ENCODE measurements at places on chromosomes 11 and 22. TPM values are rescaled to one million over a fixed set of nuclear protein-coding genes. Genes with fewer than 3 reads are reported as not detected.

Gene FAM227A
- 0.22 TPM for total RNA-seq

Gene OR51B2
- not detected for total RNA-seq

GRCh38 chr11:115912484-115912945 is 408.3 kb upstream of the CADM1 start:
- DNase-seq, result no peak

GRCh38 chr11:35223371-35223796 is 84.4 kb downstream of the CD44 start:
- DNase-seq, result no peak

DNA sequence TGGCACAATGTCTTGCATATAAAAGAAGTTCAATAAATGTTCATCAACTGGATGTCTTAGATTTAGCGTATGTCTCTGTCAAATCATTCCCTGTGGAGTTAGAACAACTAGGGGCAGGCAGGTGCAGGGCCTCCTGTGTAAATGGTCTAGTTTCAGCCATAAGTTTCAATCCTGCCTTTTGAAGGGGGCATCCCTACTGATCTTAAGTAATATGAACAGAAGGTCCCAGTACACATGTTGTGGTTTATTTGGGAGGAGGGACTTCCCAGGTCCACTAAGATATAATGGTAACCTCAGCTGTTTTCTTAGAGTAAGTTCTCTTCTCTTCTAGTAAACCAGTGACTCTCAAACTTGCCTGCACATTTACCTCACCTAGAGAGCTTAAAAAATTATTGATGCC is 19.8 kb downstream of the TTC12 start:
- no peak for DNase-seq

DNA sequence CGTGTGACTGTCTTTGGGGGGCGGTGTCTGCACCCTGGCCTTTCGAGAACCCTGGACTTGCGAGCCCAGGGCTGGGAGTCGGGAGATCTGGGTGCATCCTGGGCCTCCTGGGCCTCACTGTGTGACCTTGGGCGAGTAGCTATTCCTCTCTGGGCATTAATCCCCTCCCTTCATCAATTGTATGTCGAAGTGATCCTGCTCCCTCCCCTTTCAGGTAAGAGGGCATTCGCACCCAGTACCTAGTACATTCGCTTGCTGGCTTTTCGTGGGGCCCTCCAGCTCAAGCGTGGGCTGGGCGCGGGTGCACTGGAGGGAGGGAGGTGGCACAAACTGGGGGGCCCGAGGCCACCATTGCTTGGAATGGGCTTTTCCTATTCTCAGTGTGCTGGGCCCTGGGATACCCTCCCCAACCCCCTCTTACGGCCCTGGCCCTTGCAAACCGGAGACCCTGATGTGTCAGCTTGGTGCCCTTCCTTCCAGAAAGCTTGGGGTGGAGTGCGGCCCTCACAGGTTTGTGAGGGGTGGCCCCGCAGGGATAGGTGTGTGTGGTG is 530 bp downstream of the USP35 start:
- DNase-seq, result no peak

DNA sequence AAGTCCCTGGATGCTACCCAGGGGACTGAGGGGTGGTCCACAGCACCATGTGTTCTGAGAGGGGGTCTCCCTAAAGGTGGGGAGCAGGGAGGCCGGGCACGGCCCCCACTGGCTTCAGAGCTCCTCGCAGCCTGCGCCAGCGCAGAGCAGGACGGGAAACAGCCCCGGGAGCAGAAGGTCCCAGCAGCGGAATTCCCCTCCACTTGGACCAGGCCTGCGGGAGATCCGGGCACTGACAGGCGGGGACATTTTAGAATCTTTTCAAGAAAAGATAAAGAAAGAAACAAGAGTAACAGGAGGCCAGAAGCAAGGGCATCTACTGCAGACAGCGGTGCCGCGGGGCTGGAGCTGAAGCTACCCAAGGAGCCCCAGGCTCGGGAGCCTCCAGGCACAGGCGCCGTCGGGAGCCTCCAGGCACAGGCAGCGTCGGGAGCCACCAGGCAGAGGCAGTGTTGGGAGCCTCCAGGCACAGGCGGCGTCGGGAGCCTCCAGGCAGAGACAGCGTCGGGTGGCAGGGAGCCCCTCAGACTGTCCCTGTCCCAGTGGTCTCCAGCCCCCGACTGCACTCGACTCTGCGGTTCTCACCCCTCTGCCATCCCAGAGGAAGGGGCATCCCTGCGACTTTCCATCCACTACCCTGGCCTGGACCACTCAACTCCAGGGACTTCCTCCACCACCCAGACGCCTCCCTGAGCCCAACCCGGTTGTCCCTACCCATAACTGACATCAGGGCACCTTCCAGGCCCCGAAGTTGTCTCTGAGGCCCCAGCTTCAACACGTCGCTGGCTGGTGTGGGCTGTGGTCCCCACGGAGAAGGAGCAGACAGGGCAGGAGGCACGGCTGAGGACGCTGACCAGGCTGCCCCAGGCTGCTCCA is 211.1 kb downstream of the BRD1 start:
- no peak for DNase-seq

DNA sequence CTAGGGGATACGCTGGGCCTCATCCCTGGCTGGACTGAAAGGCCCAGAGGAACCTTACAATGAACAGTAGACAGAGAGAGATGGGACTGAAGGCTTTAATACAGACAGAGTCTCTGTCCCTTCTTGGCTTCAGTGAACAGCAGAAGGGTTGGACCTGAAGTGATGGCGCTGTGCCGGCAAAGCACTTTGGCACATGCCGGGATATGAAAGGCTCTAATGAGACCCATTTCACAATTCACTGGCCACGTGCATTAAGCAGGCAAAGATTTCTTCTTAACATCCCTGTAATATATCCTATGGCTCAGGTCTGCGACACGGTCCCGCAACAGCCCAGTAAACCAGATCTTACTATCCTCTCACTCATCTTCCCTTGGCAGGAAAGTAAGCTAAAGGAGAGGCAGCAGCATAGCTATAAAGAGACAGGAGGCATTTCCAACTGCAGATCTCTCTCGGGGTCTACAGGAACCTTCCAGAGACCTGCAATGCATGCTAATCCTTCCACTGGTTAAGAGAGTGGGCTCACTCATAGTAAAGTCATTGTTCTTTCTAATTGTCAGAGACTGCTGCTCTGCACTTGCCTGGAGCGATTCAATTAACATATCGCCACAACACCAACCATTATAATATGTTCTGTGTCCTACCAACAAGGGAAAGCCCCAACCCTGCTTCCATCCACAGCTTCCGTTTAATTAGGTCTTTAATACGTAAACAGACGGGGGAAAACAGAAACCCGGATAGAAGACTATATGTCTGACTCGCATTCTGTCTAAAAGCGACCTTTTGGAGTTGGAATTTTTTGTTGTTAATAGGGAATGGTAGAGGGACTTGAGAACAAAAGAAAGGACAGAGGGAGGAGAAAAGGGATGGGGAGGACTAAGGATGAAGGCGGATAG is 1179.0 kb downstream of the LRRC4C start:
- DNase-seq, result no peak

- DNase-seq, result no peak
These were observed 22.0 kb upstream of the CAT start for GRCh38 chr11:34416766-34417165.

All from mesenteric fat pad (tissue), 1 donor.